ENCODE measurements at places on chromosomes 5 and 9.

DNA sequence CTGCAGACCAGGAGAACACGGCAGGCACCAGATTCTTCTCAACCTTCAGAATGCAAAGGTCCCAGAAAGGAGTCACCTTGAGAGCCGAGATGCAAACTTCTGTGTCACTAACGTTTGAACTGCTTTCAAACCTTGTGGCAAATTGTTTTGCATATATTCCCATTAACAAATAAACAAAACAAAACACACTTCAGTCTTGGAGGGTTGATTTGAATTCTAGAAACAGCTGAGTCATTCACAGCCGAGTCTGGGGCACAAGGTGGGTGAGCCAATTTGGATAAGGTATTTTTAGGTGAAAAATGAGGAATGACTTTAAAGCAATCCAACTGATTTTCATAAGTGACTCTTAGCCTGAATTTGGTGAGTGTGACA, 38.8 kb upstream of the ANKRD33B start:
- no peak for DNase-seq

DNA sequence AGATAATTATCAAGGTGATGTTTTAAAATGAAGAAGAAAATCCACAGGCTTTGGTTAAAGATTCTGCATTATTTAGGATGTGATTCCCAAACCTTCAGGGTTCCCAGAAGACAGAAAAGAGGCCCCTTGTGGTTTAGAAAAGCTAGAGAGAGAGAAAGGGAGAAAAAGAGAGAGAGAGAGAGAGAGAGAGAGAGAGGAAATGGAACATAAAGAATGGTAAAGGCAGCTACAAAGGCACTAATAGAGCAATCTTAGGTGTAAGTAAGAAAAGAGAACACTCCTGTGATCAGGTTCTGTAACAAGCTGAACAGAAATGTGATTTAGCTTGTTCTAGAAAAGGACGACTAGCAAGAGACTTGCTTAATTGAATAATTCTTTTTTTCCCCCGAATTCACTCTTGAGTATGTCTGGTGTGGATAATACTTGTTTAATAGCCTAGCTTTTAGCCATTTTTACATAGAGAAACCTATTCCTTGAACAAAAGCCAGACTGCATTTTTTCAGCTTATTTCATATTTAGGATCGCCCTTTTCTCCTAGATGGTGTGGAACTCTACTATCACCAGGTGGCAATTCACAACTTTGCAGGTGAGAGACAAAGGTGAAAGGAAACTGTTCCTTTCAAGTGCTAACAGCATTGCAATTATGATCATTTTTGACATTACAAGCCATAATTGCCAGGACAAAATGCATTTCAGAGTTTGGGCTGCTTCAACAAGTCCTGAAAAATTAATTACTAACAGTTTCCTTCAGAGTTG, 57.6 kb upstream of the SH3GL2 start:
- DNase-seq, result no peak

- no peak for DNase-seq
These were observed 142.9 kb downstream of the NR2F1-AS1 start for GRCh38 chr5:93438124-93438523.

DNA sequence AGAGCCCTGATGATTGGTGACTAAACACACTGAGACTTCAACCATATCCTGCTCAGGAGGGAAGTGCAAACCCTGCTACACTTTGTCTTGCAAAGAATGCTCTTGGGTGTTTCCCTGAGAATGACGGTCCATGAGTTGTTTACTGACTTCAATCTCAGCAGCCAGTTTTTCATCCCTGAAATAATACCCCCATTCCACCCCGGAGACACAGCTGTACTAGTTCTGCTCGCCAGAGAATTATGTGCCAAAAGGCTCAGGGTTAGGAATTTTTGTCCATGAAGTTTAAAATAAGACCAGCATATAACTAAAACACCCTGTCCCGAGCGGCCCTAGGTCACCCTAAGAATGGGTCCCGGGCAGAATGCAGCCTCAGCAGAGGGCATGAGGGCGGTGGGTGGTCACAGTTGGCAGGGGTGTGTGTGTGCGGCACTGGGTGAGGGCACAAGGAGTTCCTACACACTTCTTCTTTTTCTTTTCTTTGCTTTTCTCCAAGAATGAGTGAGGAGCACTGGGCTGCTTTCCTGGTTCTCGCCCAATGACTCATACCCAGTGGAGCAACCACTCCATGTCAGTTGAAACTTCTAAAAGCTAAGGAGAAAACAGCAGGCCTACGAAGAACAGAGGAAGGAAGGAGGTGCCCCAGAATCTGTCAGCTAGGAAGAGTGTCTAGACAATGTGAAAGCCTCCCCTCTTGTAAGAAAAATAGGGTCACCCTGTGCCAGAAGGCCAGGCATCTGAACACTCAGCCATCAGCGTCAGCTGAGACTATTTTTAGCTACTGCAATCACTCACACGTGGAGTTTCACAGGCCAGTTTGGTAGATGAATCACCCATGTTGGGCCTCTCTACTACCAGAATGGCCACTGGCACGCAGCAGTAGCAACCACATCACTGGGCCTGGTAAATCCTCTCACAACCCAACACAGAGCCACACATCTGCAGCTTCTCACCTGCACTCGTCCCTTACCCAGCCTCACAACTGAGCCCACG, 105.9 kb downstream of the DPYSL3 start:
- no peak for DNase-seq

GRCh38 chr5:180977852-180978251, 10.8 kb upstream of the BTNL3 start:
- no peak for DNase-seq

DNA sequence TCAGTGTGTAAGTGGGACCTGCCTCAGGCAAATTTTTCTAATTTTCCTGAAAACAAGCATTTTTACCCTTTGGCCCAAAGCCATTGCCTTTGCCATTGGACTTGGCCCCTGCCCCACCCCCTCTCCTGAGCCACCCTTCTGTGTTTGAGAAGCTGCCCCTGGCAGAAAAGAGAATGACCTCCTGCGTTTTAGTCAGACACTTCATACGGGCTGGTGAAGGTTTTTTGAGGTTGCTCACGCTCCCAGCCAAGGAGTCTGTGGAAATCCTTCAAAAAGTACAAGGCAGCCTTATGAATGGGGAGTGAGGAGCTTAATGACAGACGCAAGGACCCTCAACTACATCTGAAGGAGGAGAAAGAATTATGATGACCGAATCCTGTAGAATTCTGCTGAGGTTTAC, 308.9 kb downstream of the SLIT3 start:
- no peak for DNase-seq

DNA sequence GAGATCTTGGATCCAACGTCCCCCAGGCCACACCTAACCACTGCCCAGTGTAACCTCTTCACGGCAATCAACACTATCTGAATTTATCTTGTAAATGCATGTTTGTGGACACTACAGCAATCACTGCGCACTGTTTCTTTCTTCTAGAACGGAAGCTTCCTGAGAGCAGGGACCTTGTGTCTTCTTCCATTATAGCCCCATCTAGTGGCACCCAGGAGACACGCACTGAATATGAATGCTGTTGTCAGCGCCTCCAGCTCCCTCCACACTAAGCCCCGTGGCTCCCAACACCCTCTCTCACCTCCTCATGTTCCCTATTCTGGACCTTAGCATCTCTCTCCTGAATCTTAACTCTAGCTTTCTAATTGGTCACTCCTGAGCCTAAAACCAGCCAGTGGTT, 72.7 kb downstream of the SMIM23 start:
- no peak for DNase-seq

GRCh38 chr5:14615365-14615764, 33.8 kb downstream of the OTULINL start:
- no peak for DNase-seq

DNA sequence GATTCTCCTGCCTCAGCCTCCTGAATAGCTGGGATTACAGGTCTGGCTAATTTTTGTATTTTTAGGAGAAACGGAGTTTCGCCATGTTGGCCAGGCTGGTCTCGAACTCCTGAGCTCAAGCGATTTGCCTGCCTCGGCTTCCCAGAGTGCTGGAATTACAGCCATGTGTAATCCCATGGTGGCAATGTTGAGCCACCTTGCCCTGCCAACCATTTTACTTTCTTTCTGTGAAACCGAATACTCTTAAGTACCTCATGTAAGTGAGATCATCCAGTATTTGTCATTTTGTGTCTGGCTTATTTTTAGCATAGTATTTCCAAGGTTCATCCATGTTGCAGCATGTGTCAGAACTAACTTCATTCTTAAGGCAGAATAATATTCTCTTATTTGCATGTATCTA, 8.2 kb downstream of the PRRC2B start:
- no peak for DNase-seq

DNA sequence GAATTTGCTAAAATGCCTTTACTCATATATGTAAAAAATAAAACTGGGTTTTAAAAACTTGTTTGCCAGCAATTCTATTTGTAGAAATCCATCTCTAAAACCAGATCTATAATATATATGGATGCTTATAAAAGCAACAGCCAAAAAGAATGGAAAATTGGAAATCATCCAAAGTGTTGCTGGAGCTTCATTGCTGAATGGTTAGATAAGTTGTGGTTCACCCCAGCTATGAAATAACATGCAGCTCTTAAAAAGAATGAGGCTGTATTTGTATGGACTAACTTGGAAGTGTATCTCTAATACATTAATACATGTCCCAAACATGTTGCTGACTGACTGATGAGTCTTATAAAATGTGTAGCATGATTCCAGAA, 76.2 kb downstream of the STK10 start:
- no peak for DNase-seq

DNA sequence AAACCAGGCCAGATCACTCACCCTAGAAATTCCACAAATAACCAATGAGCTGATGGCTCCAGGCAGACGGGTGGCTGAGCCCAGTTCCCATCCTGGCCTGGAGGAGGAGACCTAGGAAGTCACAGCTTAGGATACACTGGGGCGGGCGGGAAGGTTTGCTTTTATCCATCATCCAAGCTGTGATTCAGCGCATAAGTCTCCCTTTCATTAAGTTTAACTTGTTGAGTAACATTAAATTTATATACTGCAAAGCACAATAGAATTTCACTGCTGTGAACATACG, 55.7 kb downstream of the THBS4 start:
- no peak for DNase-seq

DNA sequence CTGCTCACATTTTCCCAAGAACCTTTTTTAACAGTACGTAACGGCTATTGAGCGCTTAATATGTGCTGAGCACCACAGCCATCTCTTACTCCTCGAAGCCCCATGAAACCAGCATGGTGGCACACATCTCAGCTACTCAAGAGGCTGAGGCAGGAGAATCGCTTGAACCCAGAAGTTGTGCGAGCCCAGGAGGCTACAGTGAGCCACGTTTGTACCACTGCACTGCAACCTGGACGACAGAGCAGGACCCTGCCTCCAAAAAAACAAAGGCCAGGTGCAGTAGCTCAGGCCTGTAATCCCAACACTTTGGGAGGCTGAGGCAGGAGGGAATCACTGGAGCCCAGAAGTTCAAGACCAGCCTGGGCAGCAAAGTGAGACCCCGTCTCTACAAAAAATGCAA, 28.2 kb downstream of the AQP7 start:
- DNase-seq, result no peak

DNA sequence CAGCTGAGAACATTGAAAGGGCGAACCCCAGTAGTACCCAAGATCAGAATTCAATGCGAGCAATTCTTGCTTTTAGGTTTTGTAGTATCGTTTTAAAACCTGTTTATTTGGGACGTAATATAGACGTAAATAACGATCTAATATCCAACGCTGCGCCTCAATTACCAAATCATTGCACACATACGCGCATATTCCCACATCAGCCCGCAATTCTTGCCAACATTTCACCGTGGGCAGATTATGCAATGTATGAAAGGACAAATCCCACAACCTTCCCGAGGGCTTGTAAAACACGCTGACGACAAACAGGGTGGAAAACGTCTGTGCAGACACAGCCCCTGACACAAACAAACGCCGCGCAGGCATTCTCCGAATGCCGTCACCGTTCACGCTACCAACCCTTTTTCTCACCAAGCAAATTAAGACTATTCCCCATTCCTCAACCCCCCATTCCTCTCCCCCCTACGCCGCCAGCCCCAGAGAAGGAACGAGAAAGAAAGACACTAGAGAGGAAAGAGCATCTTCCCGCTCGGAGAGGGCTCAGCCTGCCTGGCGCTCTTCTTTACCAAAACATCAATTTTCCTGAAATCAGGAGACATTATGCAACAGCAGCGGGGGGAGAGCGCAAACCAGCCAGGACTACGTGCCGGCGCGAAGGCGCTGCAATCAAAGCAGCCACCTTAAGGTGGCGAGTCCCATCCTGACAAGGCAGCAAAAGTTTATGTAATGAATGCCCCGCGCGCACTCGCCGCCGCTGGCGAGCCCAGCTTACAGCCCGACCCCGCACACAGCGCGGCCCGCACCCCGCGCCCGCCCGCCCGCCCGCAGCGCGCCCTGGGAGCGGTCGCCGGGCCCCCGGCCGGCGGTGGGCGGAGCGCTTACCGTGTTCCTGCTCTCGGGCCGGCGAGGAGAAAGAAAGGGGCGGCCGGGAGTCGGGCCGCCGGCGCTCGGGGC, 597 bp downstream of the NFIL3 start:
- DNase-seq, result no peak

DNA sequence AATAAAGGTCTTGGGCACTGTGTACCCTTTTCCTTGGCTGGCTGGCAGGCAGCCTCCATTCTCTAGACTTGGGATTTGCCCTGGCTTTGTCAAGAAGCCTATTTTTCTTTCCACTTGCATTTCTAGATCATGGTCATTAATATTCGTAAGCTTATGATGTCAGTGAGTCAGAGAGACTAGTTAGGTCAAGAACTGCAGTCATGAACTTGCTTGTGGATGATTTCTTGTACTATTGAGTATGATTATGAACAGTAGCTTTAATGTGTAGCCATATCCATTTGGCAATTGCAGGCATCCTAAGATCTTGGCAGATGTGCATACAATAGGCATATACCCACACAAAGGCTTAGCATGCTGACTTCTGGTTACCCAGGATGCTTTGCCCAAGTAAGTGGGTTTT, 186.8 kb upstream of the CLINT1 start:
- DNase-seq, result no peak

- no peak for DNase-seq
These were observed 186.3 kb downstream of the TLE4 start for GRCh38 chr9:79757881-79758669.

GRCh38 chr5:1504069-1504595, 19.6 kb downstream of the LPCAT1 start:
- DNase-seq, result no peak

DNA sequence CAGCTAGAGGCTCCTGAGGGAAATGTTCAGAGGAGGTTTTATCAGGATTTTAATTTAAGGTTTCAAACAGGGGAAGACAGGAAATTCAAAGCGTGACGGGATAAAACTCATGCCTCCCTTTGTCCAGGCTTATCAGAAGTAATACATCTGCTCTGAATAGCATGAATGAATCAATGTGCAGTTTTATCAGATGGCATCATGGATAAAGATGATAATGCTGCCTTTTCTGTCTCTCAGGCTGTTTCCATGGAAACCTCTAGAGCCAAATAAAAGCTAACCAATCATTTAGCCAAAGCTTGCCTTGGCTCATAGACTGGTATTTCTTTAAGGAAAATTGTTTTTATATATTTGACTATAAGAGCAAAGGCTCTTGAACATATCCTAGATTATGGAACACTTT, 16.4 kb downstream of the MFAP3 start:
- no peak for DNase-seq

DNA sequence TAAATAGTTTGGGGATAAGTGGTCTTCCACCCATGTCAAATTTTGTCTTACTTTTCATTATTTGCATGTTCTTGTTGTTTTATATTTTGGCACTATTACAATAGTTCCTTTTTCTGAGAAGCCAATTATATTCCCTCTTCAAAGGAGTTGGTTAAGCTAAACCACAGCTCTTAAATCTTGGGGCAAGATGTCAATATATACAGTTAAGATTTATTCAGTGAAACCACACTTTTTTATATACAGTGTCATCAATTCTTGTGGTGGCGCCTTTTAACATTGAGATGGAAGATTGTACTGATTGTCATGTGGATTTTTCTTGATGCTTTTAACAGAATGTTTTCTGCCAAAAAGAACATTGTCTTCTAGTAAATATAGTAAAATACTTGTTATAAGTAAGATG, 104.1 kb downstream of the MTREX start:
- no peak for DNase-seq

Measured in esophagus squamous epithelium (tissue), 5 donors.